ENCODE measurements at places on chromosomes 16 and 17.
A peak's percentile ranks its signal among the peaks of the same experiment; 100 is the strongest.

DNA sequence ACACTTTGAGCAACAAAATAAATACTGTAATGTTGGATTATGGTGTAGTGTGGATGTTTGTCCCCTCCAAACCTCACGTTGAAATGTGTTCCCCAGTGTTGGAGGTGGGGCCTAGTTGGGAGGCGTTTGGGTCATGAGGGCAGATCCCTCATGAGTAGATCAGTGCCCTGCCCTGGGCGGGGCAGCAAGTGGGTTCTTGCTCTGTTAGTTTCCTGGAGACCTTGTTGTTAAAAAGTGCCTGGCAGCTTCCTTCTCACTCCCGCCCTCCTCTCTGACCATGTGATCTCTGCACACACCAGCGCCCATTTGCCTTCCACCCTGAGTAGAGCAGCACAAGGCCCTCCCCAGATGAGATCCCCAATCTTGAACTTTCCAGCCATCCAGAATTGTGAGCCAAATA is 67.7 kb downstream of the MPRIP start:
- ATAC-seq = no peak

GRCh38 chr16:88331989-88332920 is 50.5 kb upstream of the ZNF469 start:
- no peak for ATAC-seq

GRCh38 chr17:41111151-41111885 is 6.1 kb downstream of the KRTAP4-9 start:
- no peak for ATAC-seq

GRCh38 chr17:72034000-72034399 is 86.8 kb upstream of the SOX9 start:
- no peak for ATAC-seq

DNA sequence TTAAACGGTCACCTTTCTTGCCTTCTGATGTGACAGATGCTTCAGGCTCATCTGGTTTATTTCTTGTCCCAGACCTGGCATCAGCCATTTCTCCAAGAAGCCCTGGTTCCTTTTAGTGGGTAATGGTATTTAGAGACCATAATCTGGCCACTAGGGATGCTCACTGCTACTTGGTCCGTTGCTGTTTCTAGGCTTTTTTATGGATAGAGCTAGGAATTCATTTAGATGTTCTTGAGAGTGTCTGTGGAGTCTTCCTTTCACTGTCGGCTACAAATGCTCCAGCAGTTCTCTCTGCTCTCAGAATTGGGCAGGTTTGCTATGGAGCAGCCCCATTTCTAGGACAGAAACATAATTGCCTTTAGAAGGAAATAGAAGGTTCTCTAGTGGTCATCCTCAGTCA is 214.5 kb downstream of the KATNIP start:
- no peak for ATAC-seq

DNA sequence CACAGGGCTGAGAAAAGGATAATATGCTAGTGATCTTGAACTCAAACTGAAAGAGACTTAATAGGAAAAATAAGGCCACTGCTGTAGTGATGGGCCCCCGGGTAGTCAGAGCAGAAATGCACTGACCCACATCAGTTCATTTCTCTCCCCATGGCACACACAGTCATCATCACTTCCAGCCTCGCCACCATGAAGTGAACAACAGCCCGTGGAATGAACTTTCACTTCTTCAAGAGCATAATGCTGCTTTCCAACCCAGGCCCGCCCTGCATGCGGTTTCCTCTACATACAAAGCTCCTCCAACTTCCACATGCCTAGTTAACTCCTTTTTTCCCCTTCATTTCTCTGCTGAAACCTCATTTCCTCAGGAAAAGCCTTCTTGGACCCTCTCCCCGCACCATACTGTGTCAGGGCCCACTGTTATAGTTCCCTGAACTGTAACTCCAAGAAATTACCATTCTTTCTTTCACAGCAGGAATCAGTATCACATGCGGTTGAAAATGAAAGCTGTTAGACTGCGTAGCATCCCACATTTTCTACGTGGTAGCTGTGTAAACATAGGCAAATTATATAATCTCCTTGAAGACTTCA is 65.8 kb upstream of the SMIM36 start:
- peak; percentile 69 for ATAC-seq

DNA sequence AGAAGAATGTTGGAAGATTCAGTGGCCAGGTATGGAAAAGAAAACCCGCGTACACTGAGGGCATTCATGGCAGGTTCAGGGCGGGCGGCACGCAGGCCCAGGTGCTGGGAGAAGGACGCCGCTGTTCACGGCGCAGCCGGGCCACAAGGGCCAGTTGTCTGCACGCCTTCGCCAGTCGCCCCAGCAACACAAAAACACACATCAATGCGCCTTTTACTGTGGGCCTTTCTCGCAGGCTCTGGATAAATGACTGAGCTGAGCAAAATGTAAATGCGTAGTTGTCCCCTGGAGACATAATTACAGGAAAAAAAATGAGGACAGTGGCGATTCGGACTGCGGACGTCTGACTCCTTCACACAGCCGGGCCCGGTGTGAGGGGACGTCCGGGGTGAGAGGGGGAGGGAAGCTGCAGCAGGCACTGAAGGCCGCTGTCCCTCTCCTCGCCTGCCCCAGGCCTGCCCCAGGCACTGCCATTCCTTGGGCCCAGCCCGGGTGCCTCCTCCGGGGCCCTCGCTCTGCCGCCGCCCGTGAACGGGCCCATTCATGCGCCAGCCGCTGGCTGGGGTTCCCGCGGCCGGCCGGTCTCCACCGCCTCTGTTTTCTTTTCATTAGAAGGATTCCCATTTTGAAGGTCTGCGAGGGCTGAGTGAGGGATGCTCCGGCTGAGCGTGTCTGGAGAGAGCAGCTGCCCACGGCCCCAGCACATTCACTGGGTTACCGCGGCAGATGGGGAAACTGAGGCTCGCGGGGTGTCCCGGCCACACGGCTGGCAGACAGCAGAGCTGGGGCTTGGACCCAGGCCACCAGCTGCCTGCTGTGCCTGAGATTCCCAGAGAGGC is 6.5 kb upstream of the ZNF469 start:
- ATAC-seq = no peak

DNA sequence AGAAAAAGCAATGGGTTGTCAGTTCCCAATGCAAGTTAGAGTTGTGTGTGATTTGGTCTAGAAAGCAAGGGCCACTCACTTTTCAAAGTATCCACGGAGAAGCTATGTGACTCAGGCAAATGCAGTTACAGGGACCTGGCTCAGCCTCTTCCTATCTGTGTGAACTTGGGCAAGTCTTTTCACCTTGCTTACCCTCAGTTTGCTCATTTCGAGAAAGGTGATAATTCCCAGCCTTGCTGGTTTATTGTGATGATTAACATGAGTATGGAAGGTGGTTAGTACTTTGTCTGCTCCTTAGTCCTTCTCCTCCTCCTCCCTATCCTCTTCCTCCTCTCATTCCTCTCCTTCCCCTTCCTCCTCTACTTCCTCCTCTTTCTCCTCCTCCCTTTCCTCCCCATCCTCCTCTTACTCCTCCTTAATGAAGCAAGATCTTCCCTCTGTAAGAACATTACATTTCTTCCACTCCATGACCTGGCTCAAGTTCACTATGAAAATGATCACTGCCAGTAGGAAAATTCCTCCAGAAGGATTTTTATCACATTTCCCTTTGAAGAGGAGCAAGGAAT is 204.0 kb downstream of the GRIN2A start:
- ATAC-seq = no peak

DNA sequence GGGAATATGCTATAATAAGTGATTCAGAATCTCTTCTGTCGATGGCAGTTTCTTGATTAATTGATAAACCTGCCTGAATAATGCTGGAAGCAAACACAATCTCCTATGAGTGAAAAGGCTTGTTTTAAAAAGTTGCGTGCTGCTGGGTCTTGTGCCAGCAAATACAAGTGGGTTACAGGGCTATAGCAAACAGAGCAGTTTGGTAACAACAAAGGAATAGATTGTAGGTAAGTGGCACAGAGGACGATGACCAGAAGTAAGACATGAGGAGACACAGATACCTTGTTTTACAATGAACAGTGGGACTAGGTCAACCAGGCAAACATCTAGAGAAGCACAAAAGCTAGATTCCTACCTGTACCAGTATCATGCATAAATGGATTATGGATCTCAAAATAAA is 23.7 kb upstream of the FAAP100 start:
- no peak for ATAC-seq

GRCh38 chr16:3952737-3953131 is 72.2 kb upstream of the CREBBP start:
- no peak for ATAC-seq

DNA sequence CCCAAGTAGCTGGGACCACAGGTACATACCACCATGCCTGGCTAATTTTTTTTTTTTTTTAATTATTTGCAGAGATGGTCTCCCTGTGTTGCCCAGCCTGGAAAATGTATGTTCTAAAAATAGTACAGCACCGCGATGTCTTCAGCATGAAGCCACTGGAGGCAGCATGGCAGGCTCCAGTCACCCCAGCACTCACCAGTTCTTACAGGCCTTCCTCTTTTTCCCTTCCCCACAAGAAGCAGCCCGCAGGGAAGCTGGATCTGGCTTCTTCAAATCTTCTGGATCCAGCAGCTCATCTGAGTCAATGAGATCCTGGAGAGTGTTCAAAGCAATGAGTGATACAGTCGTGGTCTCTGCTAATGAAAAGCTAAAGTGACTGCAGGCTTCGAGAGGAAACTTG is 16.2 kb downstream of the CIAPIN1 start:
- ATAC-seq = no peak

DNA sequence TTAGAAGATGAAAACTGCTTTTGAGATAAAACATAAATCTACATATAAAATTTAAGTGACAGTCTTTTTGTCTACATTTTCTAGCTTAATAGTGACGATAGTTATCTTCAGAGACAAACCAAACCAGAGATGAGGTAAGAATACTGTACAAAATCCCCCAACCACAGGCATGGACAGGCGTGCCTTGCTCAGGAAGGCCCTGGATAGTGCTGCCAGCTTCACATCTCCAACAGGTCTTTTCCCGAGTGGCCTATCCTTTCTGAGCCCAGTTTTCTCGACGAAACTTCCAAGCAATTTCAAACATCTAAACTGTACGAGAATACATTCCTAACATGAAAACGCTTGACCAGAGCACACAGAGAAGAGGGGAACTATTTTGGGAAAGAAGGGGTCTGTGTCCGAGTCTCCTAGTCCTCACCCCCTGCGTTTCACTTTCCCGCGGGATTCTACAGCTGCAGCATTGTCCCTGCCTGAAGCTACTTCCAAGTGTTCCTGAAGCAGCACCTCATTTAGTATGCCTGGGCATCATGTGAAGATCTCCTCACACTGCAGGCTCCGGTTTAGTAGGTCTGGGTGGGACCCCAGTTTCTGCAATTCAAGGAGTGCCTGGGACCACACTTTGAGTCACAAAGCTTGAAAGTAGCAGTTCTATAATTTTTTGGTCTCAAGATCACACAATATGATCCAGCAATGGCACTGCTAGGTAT is 37.8 kb downstream of the GNA13 start:
- ATAC-seq = no peak

DNA sequence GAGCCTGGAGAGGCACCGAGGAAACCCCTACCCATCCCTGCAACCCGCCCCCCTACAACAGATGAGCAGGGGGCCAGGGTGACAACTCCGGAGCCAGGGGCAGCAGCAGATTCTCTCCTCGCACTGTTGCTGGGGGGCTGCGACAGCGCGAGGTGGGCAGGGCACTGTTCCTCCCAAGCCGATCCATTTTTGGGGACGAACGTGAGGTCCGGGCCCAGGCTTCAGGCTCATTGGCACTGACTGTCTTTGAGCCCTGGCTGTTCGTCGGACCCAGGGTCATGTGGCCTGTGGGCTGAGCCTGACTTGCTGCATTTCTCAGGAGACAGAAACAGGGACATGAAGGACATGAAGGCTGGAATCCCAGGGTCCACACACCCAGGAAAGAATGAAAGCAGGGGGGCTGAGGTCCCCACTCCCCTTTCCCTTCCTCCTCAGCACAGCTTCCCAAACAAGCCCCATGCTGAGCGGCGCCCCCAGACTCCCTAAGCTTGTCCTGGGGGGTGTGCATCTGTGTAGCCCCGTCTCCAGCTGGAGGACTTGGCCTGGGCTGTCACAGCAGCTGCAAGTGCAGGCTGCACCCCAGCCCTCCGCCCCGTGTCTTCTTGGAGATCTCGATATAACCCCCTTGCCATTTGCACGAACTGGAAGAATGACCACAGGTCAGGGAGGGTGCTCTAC is 18.7 kb downstream of the CEP295NL start:
- ATAC-seq = no peak

GRCh38 chr16:89828199-89828869 is at the start of gene SPIRE2:
Gene SPIRE2 (plus strand): TSS chr16:89828475. CDS start chr16:89828551, 76 bp downstream.
- ATAC-seq = peak; percentile 92

- ATAC-seq = no peak
These were observed 512.4 kb upstream of the CDH11 start for GRCh38 chr16:65634291-65634690.

- ATAC-seq = no peak
These were observed 700.2 kb downstream of the KCNJ2 start for GRCh38 chr17:70869402-70870085.

DNA sequence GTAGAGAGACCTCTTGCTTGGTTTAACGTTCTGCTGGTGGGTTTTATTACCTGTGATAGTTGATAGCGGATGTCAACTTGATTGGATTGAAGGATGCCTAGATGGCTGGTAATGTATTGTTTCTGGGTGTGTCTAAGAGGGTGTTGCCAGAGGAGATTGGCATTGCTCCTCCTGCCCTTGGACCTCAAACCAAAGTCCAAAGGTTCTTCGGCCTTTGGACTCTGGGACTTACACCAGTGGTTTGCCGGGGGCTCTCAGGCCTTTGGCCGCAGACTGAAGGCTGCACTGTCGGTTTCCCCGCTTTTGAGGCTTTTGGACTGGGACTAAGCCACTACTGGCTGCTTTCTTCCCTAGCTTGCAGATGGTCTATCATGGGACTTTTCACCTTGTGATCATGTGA is 17.5 kb upstream of the TNRC6C start:
- no peak for ATAC-seq

DNA sequence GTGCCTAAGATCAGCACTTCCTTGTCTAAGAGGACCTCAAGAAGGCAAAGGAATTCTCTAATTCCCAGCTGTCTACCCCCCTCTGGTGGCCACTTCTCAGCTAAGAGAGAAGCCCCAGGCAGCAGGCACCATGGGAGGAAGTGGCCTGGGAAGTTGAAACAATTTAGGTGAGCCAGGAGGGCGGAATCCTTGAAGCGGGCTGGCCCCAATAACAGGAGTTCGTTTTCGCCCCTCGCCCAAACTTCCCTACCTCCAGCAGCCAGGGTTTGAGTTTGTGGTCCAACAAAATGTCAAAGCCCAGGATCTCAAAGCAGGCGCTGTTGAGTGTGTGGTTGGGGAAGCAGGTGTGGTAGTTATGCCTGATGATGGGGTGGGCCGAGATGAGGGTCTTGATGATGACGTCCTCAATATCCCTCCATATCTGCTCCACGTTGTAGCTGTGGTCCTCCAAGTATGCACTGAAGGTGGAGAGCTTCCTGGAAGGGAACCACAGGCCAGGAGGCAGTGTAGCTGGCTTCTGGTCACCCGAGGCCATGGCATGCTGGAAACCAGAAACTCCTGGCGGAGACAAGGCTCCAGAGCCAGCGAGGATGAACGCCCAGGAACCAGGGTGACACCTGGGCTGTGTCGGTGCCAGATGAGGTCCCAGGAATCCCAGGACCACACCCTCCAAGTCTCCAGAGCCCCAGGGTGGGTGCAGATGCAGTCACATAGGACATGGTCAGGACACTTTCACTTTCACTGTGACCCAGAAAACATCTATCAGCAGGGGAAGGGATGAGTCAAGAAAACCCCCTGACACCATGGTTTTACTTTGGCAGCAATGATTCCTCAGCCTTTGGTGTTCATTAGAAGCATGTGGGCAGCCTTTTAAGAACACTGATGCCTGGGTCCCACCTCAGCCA is 25.6 kb downstream of the TTLL6 start:
- ATAC-seq = peak; percentile 60

- no peak for ATAC-seq
These were observed 42.0 kb downstream of the ABCA9 start for GRCh38 chr17:69018687-69019086.
